ENCODE measurements at places on chromosomes 13 and 19.

DNA sequence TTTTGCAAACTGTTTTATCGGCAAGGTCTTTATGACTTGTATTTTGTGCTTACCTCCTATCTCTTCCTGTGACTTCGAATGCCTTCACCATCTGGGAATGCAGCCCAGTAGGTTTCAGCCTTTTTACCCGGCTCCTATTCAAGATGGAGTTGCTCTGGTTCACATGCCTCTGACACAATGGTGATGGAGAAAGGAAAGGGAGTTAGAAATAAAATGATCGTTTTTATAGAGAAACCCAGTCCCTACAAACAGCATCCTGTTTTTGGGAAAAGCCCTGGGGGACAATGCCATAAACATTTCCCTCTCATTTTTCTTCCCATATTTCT, 27.5 kb upstream of the SLC46A3 start:
- no peak for DNase-seq

DNA sequence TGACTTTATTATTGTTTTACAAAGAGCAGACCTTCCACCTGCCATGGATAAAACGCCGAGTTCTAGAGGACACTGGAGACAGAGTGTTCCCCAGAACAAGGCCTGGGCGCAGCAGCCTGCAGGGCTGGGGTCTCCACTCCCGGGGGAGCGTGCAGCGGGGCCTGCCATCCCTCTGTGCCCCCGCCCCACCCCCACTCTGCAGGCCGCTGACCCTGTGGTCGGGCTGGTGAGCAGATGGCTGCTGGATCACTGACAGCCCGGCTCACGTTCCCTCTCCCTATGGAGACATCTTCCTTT, 8.6 kb upstream of the PTBP1 start:
- DNase-seq, result no peak

DNA sequence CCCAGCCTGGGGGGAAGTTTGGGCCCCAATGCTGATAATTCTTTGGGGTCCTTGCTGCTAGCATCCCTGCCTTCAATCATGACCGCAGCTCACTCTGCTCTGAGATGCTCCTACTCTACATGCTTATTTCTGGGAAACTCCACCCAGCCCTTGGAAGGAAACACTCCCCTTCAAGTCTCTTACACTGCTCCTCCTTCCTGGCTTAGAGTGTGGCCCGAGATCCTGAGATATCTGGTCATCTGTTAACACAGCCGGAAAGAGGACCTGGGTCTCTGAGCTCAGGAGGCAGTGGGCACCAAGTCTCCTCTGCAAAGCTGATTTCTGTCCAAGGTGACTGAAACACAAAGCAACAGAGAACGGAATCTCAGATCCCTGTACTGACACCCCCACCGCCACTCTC, 33.0 kb downstream of the CYP4F2 start:
- DNase-seq, result no peak

DNA sequence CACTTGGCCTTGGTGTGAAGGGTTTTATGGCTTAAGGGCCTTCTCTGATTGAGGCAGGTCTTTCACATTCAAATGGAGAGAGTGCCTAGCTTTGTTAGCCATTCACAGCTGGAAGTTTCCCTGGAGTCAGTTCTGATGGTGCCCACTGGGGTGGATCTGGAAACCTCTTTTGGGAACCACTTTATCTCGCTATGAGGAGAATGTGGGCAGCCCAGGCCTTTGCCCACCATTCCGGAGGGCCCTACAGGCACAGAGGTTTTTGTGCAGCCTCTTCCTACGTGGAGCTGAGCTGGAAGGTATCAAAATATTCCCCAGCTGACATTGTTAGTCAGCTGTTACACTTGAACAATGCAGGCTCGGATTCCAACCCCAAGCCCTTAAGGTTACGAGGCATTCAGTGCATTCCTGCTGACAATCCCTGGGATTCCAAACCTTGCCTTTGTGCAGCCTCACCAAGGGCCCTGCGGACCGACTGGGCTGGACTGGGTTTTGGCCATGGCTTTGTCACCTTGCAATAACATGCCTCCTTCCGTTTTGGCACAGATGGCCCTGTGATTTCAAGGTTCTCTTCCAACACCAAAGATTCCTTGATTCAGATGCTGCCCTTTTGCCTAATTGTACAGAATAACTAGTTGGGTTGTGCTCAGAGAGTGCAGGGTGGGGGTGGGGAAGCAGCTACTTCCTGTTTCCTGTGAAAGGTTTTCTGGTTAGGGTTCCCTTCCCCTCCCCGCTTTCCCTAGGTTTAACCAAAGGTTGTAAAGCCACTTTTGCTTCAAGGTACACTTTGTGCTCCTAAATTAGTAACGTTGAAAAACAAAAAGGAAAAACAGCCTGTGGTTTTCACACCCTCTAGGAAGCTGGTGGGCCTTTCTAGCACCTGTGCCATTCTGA, 27.0 kb downstream of the SAE1 start:
- DNase-seq, result no peak

GRCh38 chr13:30396434-30397075, 25.7 kb upstream of the UBE2L5 start:
- DNase-seq, result no peak

DNA sequence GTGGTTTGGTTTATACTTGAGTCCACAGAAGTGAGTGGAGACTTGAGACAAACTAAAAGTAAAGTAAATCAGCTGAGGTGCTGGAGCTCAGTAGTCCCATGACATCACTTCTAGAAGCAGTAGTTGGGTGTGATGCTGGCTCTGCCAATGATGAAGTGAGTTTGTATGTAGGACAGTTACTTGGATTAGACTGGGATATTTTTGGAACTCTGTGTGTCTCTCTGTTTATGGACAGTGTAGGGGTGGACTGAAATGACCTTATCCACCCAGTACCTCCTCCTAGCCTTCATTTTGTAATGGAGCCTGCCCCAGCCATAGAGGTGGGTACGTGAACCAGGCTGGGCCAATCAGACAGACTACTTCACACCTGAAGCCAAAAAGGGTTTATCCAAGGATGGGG, 52.2 kb downstream of the POLR1D start:
- no peak for DNase-seq

DNA sequence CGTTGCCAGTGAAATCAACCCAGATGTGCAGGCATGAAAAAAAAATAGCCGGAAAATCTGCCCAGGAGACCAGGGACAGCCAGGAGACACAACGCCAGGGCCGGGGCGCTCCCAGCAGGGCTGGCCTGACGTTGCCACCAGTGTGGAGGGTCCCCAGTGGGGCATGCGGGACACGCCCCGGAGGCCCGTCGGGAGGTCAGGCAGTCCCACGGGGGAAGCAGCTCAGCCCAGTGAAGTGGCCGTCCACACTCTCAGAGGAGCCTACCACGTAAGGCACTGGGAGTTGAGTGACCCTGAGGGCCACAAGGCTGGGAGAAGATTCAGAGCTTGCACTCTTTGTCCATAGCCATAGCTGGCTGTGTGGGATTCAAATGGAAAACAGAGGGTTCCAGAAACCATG, 53.2 kb upstream of the GAS6 start:
- no peak for DNase-seq

DNA sequence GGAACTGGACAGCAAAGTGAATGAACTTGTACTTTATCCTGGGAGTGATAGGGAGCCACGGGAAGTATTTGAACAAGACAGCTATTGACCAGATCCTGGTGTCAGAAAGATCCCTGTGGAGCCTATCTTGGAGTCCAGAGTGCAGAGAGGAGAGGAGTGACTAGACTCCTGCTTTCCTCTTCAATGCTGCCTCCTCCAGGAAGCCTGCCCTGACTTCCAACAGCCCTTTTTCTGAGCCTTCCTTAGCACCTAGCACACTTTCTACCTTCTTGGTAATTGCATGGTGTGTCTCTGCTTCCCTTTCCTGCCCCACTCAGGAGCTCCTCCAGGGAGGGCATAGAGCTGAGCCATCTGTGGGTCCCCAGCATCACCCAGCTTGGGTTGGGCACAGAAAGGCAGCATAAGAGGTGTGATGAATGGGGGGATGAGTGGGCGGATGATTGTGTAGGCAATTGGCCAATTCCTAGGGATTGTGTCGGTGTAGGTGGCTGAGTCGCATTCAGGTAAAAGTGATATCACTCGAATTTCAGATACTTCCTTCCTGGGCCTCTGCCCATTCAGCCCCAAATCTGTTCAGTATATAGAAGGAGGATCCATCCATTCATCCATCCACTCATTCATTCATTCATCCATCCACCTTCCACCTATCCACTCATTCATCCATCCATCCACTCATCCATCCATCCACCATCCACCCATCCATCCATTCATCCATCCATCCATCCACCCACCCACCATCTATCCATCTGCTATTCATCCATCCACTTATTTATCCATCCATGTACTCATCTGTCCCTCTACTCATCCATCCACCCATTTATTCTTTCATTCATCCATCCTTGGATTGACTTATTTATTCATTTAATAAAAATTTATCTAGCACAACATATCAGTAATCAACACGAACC, 26.9 kb downstream of the CYP4F22 start:
- DNase-seq, result no peak

- no peak for DNase-seq
These were observed 43.2 kb downstream of the ARHGEF7 start for GRCh38 chr13:111158136-111158805.

- no peak for DNase-seq
These were observed 141.4 kb downstream of the IRS2 start for GRCh38 chr13:109644956-109645355.

GRCh38 chr19:49973987-49974386, 13.0 kb upstream of the SIGLEC11 start:
- DNase-seq, result no peak

DNA sequence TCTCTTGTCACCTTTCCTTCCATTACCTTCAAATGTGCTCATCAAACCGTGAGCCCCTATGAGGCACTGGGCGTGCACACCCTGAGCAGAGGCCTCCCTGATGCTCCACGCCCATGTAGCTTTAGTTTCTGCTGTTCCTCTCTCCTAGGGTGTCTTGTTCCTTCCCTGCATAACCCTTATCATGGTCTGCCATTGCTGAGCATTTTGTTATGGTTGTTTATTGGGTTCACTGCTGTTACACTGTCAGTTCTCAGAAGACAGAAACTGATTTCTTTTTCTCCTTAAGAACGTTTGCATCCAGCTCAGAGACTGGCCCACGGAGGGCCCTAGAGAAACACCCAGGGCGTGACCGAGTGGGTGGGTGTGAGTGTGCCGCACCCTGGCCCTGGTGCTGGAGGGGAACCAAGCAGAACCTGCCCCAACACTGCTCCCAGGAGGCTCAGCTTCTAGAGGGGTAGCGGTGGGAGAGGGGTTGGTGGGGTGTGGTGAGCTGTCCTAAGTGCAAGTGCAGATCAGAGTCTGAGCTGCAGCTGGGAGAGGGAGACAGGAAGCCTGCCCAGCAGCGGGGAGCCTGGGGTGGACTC, 61.4 kb upstream of the URI1 start:
- no peak for DNase-seq

- DNase-seq, result no peak
These were observed 22.9 kb upstream of the LDLR start for GRCh38 chr19:11066326-11066725.

DNA sequence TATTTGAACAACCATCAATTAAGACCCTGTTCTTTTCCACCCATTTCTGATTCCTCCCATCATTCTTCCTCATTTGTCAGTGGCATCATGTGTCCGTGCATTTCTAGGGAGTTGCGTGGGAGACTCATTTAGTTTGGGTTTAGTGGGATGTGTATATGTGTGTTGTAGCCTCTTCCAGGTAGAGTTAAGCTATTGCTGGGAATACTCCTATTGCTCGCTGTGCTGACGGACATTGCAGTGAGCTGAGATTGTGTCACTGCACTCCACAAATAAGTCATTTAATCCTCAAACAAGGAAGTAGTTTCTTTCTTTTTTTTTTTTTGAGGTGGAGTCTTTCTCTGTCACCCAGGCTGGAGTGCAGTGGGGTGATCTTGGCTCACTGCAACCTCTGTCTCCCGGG, 42.2 kb upstream of the RCBTB2 start:
- no peak for DNase-seq

DNA sequence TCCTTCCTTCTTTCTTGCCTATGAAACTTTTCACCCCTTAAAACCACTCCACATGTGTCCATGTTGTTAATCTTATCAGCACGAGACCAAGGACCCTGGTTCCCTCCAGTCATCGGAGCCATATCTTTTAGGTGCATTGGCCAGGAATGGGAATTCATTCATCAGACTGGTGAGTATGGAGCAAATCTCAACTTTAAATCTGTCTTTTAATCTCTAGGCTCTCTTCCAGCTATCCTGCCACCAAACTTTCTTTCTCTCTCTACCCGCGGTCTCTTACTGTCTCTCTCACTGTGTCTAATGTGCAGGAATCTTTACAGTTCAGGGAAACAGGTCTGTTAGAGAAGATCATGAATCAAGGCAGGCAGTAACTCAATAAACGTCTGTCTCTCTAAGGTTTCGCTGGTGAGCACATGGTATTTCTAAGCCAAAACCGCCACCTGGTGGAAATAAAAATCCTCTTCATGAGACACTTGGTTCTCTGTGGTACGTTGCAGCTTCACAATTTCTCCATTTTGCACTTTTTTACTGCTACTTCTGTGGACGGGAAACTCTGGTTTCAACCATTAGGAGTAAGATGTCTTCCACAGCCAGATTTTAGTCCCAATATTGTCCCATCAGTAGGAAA, 16.1 kb downstream of the LGALS16 start:
- DNase-seq, result no peak

DNA sequence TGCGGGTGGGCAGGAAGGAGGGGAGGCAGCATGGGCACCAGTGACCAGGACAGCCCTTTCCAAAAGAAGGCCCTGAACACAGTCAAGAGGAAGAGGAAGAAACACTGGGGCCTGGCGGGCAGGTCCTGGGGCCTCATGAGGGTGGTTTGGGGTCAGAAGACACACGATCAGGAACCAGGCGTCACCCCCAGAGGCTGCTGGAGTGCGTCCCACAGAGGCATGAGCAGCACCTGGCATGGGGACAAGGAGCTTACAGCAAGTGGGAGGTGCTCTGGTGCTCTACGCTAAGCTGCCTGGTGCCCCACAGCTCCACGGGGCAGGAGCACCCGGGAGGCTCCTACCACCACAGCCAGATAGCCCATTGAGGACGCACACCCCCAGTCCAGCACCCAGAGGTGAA, 20.0 kb downstream of the ELL start:
- DNase-seq, result no peak

DNA sequence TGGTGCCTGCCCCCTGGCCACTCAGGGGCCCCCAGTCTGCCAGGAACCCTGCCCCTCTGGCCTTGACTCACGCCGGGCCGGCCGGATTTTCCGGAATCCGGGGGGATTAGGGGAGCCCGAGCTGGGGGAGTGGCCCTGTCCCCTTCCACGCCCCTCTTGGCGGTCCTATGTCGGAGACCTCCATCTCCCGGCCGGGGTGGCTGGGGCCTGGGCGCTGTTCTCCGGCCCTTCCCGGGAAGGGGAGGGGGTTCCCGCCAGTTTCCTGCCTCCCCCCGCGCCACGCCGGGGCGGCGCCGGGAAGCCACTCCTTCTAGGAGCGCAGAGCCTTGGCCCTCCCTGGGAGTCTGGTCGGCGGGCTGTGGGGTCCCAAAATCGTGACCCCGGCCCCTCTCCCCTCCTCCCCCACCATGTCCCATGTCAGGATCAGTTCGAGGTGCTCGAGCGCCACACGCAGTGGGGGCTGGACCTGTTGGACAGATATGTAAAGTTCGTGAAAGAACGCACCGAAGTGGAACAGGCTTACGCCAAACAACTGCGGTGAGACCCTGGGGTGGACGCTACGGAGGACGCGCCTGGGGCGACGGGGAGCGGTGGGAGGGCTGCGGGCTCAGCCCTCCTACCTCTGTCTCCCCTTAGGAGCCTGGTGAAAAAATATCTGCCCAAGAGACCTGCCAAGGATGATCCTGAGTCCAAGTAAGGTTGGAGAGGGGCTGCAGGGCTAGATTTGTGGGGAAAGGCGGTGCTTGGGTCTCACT, 1.3 kb downstream of the TRIP10 start:
- no peak for DNase-seq

All from activated T-helper 1 cell treated with anti-CD3 and anti-CD28 coated beads, Interleukin-2, amount 50 U/mL, for 16 hours (primary cell).